Small intestine (tissue), 16 donors: ENCODE measurements at places on chromosomes 7 and 10. TPM values are rescaled to one million over a fixed set of nuclear protein-coding genes. Genes with fewer than 3 reads are reported as not detected.

- DNase-seq, result peak; percentile 33
Observed at GRCh38 chr10:48463318-48464003, 141.4 kb downstream of the ARHGAP22 start.

DNA sequence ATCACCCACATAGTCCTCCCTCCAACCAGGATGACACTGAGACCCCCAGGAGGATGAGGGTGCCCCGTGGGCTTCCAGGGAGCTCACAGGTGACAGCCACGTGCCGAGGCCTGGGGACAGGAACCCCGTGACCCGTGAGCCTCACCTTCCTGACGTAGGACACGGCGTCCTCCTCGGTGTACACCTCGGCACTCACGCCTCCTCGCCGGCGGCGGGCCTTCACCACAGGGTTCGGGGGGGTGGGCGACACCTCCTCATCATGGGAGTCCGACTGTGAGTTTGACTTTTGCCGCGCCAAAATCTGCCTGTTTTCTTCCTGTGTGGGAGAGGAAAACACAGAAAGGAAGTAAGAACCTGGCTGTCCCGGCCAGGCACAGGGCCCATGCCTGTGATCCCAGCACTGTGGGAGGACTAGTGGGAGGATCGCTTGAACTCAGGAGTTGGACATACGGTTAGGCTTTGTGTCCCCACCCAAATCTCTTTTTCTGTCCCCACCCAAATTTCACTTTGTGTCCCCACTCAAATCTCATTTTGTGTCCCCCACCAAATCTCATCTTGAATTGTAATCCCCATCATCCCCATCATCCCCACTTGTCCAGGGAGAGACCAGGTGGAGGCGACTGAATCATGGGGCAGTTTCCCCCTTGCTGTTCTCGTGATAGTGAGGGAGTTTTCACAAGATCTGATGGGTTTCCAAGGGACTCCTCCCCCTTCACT is 45.9 kb upstream of the DNAAF5 start:
- DNase-seq, result no peak

DNA sequence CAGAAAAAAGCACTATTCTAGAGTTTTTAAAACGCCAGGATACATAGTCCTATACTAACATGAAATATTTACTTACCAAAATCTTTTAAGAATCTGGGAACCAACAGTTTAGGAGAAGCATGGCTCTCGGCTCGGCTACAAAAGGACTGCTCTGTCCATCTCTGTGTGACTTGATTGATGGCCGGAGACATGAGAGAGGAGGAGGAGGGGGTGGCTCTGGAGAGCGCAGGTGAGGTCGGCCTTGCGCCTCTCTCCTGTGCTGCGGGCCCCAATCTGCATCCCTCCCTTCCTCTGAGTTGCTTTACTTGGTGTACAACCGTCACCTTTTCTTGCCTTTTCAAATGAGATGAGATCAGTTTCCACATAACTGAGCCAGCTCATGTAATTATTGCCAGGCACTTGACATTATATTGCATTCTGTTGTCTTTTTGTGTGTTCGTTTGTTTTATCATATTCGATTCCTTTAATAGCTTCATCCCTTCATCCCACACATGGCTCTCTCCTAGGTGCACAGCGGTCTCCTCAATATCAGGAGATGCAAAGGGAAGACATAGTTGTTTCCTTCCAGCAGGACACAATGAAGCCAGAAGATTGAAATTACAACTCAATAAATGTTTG is 87.8 kb upstream of the KLF6 start:
- no peak for DNase-seq

DNA sequence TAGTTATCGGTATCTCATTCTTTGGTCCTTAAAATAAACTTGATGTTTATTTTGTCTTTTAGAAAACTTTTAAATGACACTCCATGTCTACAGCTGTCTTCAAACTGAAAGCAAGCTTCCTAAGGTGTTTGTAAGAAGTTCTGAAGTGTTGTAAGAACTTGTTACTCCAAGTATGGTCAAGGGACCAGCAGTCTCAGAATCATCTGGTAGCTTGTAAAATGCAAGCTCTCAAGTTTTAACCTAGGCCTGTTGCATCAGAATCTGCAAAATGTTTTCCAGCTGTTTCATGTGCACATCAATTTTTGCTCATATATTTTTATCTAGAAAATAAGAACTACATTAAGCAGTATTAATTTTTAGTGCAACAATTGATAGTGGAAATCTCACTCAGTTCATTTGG is 104.1 kb downstream of the THSD7A start:
- DNase-seq, result no peak

GRCh38 chr7:95905167-95905566 is 132.8 kb downstream of the DYNC1I1 start:
- DNase-seq, result no peak

DNA sequence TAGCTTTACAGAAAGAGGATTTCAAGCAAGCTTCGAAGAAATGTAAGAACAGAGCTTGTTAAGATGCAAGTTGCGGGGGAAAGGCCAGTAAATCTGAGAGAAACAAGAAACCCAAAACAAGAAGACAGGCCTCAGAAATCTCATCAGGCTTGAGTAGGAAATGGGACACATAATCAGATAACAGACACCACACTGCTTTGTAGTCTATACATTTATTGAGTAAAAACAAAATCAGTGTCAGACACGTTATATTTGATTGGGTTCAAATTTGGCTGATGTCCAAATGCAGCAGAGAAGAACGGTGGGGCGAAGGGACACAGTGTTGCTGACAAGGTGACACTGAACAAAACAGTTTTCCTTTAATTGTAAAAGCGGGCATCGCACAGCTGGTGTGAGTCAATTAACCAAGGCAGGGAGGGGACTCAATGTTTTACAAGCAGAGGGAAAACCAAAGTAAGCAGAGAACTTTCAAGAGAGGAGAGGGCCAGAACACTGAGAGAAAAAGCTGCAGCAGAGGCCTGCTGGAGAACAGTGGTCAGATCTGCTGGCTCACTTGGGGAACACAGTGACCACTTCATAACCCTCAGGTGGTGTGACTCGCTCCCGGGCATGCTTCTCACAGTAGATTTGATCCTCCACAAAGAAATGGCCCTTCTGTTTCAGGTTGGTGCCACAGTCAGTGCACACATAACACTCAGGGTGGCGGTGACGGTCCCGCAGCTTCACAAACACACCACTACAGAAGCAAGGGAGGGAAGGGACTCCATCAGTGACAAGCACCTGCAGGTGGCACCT is 43.5 kb downstream of the ACSM6 start:
- no peak for DNase-seq

DNA sequence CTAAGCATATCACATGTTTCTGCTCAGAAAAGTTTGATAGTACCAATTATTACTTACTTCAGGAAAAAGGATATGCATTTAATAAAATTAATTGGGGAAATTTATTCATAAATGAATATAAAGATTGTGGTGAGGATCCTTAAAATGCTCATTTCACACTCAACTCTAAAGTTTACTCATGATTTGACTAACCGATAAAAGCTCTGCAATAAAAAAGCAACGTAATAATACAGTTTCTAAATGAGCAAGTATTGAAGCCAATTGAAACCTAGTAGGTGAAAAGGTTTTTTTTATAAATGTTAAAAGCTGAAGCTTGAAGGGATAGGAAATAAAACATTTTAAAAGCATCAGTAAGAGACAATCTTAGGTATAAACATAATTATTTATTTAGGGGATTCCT is 308.3 kb upstream of the STEAP1 start:
- DNase-seq, result no peak

DNA sequence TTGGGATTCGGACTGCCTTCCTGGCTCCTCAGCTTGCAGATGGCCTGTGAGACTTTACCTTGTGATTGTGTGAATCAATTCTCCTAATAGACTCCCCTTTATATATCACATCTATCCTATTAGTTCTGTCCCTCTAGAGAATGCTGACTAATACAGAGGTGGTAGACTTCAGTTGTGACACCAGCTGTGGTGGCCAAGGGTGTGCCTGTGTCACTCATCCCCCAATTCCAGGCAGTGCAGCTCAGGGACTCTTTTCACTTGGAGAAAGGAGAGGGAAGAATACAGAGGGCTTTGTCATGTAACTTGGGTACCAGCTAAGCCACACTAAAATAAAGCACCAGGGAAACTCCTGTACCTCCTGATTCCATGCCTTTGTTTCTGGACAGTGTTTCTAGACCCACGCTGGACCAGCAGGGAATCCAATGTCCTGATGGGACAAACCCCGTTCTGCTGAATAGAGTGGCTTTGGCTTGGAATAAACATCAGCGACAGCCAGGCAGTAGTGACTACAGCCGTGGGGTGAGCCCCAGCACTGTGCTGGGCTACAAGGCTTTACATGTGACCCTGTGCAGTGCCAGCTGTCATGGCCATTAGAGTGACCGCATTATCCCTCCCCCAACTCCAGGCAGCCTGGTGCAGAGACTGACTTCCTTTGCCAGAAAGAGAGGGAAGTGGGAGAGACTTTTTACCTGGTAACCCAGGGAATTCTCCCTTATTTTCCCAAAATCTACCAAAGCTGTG is 233.6 kb downstream of the ANK3 start:
- DNase-seq, result no peak

The GARIN1A gene
- polyA plus RNA-seq, result 0.37 TPM

The ATAD1 gene
- 5.4 TPM for polyA plus RNA-seq

The C10orf67 gene
- 0.10 TPM for polyA plus RNA-seq

The ANKRD22 gene
- polyA plus RNA-seq, result 2.0 TPM

The TRIM73 gene
- polyA plus RNA-seq, result 3.8 TPM

The PHKG1 gene
- polyA plus RNA-seq, result 2.3 TPM

The SOSTDC1 gene
- polyA plus RNA-seq, result 1.1 TPM

The PPP1R9A gene
- 0.89 TPM for polyA plus RNA-seq

The ATOH7 gene
- 0.30 TPM for polyA plus RNA-seq

The ENTPD7 gene
- 7.3 TPM for polyA plus RNA-seq
